ENCODE measurements at places on chromosomes 16 and 17.

- DNase-seq = peak; percentile 71
Observed at GRCh38 chr17:27569257-27569722, 61.7 kb upstream of the LGALS9 start.

- DNase-seq = no peak
Observed at GRCh38 chr16:85150331-85150940, 38.2 kb upstream of the CIBAR2 start.

DNA sequence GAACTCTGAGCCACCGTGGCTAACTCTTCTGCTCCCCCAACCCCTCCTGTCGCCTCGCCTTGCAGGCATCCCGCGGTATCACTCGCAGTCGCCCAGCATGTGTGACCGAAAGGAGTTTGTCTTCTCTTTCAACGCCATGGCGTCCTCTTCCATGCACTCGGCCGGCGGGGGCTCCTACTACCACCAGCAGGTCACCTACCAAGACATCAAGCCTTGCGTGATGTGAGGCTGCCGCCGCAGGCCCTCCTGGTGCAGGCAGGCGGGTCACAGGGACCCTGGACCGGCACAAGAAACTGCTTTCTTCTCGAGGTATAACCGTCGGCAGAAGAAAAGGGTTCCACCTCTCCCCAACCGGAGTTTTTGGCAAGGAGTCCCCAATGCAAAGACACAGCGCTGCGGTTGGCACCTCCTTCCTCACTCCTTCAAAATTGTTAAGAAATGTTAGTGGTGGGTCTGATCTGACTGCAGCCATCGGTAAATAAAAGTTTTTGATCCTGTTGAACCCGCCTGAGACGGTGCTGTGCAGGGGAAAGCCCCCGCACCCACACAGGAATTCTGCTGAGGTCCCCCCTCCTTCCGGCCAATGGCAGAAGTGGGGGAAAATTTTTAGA lies 2.6 kb downstream of the FOXF1 start:
- DNase-seq = no peak

GRCh38 chr16:73878611-73879010 lies 418.0 kb upstream of the PSMD7 start:
- peak; percentile 36 for DNase-seq

GRCh38 chr17:81710514-81711308 lies 1.4 kb upstream of the SLC25A10 start:
- DNase-seq = no peak

DNA sequence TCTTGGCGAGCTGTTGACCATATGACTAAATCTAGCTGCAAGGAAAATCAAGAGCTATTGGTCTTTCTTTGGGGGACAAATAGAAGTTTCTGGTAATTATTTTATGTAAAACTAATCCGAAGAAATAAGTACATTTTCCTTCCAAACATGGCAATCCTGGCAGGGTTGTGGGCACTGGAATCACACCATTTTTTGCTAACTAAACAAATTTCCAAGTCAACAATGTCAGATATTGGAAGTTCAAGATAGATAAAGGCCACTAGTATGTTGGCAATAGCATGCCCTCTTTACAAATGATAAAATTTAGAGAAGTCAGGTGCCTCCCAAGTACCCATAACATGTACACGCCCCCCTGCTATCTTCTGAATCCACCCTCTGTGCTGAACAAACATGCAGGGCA lies 330.4 kb downstream of the CDH13 start:
- DNase-seq = no peak

Measured in GM13977 (cell line).